ENCODE measurements at places on chromosomes 5 and 9. TPM values are rescaled to one million over a fixed set of nuclear protein-coding genes. Genes with fewer than 3 reads are reported as not detected.
A peak's percentile ranks its signal among the peaks of the same experiment; 100 is the strongest.

DNA sequence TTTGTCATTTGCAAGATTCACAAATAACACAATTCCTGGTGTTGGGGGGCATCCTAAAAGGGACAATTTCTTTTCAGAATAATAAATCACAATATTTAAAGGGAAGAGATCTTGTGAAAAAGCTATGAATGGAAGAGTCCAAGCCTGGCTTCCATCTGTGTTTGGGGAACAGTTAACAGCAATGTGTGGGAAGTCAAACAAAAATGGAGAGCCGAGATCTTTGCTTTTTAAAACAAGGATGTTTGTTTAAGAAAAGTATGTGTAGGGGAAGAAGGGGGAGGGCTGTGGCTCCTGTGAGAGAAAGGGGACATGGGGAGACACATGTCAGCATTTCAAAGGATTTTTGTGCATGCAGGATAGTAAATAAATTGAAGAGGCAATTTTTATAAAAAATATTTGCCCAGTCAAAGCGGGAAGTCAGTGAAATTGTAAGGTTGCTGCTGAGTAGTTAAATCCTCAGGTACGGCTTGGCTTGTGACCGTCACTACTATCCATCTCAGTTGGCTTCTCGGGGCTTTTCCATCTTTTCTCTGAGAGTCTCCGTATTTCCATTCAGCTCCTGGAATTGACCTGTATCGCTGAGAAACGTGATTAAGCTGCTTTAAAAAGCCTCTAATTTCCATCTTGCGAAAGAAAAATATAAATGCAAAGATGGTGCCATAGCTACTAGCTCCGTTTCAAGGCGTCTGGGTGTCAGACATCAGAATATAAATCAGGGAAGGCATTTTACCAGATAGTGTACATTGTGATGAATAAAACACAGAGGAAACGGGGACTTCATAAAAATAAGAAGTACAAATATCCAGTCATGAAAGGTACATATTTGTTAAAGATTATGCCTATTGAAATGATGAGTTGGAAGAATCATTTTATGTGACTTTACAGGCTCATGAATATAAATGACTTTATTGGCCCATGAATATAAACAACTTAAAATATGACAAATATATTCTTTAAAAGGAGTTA is 52.9 kb upstream of the VCAN start:
- no peak for DNase-seq

PCDHA6 gene
- total RNA-seq: not detected

GRCh38 chr9:13755551-13755950 is 476.1 kb upstream of the MPDZ start:
- no peak for DNase-seq

TICAM2 gene
- total RNA-seq: 1.8 TPM

DDX4 gene
- total RNA-seq: not detected

DNA sequence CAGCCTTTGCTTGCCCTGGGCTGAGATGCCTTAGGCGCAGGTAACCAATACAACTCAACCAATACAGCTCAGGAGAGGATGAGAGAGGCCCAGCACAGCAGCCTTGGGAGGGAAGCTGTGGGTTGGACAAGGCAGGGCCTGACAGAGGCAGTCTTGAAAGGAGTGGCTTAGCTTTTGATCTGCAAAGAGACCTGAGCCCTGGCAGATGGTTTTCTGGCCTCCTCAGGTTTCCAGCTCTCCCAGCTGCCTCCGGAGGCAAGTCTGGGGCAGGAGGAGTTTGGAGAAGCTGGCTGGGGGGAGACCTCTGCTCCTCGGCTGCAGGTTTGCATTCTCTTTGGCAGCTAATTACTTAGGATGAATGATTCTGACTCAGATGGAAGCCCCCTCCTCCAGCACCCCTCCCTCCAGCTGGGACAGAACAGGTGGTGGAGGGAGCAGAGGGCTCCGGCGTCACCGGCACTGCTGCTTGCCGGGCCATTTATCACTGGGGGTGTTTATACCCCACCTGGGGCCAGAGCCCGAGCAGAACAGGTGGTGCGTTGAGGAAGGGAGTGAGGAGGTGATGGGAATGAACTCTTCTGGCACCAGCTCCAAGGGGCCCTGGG is 50.8 kb downstream of the TSPAN17 start:
- DNase-seq: no peak

- DNase-seq: no peak
Observed at GRCh38 chr5:102229685-102230084, 66.4 kb downstream of the SLCO4C1 start.

GRCh38 chr9:137865581-137866145 is 11.9 kb upstream of the CACNA1B start:
- DNase-seq: no peak

- DNase-seq: no peak
Observed at GRCh38 chr9:9498846-9499245, 1114.0 kb downstream of the PTPRD start.

DNA sequence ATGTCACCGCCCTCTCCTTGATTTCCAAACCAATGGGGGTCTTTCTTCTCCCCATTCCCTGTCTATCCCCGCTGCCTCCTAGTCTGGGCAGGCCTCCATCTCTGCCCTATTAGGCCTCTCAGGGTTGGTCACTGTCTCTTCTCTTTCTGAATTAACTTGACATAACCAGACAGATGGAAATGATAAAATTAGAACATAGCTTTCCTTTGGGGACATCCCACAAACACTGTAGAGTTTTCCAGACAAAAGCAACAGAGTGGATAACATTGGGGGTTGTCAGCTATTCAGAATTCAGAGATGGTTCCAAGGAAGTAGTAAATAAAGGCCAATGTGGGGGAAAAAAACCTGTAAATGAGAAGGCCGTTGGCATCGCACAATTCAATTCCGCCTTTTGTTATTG is 24.7 kb downstream of the LHX6 start:
- no peak for DNase-seq

DNA sequence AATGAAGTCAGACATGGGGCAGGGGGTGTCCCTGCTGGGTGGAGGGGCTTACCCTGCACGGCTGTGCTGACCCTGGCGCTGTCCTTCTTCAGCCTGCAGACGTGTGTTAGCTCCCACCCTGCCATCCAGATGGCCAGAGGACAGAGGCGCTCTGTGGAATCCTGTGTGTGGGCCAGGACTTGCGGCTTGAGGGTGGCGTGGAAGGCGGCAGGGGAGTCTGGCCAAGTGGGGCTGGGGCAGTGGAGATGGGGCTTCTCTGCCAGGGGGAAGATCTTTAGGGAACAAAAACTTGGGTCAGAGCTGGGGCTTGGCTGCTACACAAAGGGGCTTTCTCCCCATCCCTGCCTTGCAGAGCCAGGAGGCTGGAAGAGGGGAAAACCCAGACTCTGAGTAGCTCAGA is 46.5 kb upstream of the SYNPO start:
- DNase-seq: no peak

TAF11L10 gene
- total RNA-seq: not detected

DNA sequence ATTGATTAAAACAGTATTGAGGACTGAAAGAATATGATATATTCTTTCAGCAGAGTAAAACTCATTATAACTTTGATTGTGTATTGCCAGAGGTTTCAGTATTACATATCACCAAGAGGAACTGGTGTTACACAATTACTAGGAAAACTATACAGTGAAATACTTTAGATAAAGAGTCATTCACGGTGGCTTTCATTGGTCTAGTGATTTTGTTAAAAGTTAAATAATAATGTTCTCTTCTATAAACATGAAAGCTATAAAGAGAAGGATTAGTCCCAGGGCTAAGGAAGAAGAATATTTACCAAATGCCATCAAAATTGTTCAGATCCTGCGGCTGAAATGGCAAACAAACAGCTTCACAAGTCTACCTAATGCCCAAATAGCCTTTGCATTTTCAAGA is 306.2 kb downstream of the SEMA5A start:
- no peak for DNase-seq

PCDHB15 gene
- not detected for total RNA-seq

SLC25A48 gene
- total RNA-seq: not detected

PCDHB14 gene
- not detected for total RNA-seq

DNA sequence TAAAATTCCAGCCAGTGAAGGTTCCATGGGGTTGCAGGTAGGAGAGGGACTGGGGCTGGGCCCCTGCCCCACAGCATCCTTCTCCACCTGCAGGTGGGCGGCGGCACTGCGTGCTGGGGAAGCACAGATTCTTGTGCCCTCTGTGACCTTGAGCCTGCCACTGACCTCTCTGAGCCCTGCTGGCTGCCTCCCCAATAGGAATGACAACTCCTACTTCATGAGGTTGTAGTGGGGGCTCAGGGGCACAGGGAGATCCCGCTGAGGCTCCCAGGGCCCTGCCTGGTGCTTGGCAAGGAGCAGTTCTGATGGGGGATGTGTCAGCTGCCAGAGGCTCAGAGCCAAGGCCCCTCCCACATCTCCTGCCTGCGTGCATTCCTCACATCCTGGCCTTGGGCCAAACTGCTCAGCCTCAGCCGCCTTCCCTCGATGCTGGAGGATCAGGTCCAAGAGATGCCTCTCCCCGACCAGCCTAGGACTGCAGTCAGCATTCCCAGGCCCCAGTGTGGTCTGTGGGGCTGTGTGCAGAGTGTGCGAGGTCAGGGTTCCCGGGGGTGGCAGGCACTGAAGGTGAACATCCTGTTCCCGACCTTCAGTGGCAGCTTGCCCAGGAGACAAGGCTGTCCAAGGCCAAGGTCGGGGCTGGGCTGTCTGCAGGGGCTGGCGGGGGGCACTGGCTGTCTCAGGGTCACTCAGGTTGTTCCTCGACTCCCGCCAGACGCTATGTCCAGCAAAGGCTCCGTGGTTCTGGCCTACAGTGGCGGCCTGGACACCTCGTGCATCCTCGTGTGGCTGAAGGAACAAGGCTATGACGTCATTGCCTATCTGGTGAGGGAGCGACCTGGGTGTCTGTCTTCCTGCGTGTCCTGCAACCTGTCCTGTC is 7.0 kb downstream of the ASS1 start:
- DNase-seq: peak; percentile 69

NCS1 gene
- total RNA-seq: 53.0 TPM

CTSV gene
- total RNA-seq: 47.3 TPM

DNA sequence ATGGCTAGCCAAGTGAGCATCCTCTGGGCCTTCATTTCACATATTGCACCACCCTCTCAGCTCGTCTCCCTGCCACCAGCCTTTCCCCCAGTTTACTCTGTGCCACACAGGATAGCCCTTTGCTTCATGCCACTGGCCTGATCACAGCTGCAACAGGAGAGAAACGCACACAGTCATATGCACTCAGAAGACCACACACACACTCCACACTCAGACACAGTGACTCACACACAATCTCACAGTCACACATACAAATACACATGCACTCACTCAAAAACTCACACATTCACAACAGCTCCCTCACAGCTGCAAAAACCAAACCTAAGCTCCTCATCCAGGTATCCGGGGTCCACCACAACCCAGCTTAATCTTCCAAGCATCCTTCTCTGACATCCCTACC is 38.7 kb downstream of the TTC39B start:
- DNase-seq: no peak

FOXD4L5 gene
- 0.37 TPM for total RNA-seq
